HepG2 (cell line): ENCODE measurements at places on chromosomes 5 and 9. TPM values are rescaled to one million over a fixed set of nuclear protein-coding genes. Genes with fewer than 3 reads are reported as not detected.

The ST8SIA4 gene
- not detected in 2 replicates for total RNA-seq

The GPRIN1 gene
- total RNA-seq, result 2.0 and 2.1 TPM in 2 replicates

The HTR4 gene
- total RNA-seq, result not detected in 2 replicates

The CDC20B gene
- total RNA-seq, result not detected in 2 replicates

The CCDC192 gene
- total RNA-seq, result not detected in 2 replicates

The PLAC8L1 gene
- not detected in 2 replicates for total RNA-seq

The INSL6 gene
- total RNA-seq, result not detected in 2 replicates

The AK8 gene
- total RNA-seq, result not detected in 2 replicates

The TLE1 gene
- total RNA-seq, result 30.7 and 35.9 TPM in 2 replicates

The MACROH2A1 gene
- total RNA-seq, result 141 and 158 TPM in 2 replicates

The LYSMD3 gene
- 13.8 and 22.2 TPM in 2 replicates for total RNA-seq

The CAMK4 gene
- total RNA-seq, result not detected in 2 replicates

The KLHL3 gene
- total RNA-seq, result 0.02 TPM in 1 of 2 replicates, not detected in the other

The TAF1L gene
- total RNA-seq, result not detected in 2 replicates

The PPP3R2 gene
- not detected in 2 replicates for total RNA-seq

The AMBP gene
- 612 and 1,510 TPM in 2 replicates for total RNA-seq

The ALDH1A1 gene
- 439 and 686 TPM in 2 replicates for total RNA-seq

The SH2D3C gene
- total RNA-seq, result not detected in 2 replicates

The ANKRD18A gene
- total RNA-seq, result 4.3 and 5.9 TPM in 2 replicates

The SELENOP gene
- total RNA-seq, result 1,596 and 1,895 TPM in 2 replicates

The PDE6A gene
- total RNA-seq, result not detected in 2 replicates

The MTRR gene
- total RNA-seq, result 39.2 and 43.1 TPM in 2 replicates

The CDKN2B gene
- 0.83 and 1.4 TPM in 2 replicates for total RNA-seq

The DOCK2 gene
- total RNA-seq, result not detected in 2 replicates

The C9orf152 gene
- total RNA-seq, result 0.24 and 0.67 TPM in 2 replicates
